Cardiac muscle cell (in vitro differentiated cells and primary cell): ENCODE measurements at places on chromosomes 16 and 17. TPM values are rescaled to one million over a fixed set of nuclear protein-coding genes. Genes with fewer than 3 reads are reported as not detected.

Gene SPIRE2
- 4.1 and 7.8 TPM in 2 replicates for total RNA-seq

GRCh38 chr17:76265624-76266243 lies 586 bp downstream of the UBALD2 start:
- DNase-seq: peak; percentile 68

DNA sequence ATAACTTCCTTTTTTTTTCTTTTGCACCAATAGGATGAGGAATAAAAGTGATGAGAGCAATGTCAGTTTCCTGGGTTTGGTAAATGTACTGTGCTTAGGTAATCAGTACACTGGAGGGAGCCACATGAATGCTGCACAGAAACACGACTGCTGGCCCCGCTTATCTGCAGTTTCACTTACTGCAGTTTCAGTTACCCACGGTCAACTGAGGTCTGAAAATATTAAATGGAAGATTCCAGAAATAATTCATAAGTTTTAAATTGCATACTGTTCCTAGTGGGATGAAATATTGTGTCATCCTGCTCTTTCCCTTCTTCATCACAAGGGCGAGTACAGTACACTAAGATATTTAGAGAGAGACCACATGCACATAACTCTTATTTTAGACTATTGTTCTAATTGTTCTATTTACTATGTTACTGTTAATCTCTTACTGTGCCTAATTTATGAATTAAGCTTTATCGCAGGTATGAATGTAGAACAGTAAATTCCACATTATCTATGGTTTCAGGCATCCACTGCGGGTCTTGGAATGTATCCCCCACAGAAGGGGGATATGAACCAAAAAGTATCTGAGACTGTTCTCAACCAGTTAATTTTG lies 6.4 kb upstream of the LGALS3BP start:
- DNase-seq: no peak

- no peak for DNase-seq
These were observed 29.3 kb downstream of the STH start for GRCh38 chr17:46028374-46028773.

DNA sequence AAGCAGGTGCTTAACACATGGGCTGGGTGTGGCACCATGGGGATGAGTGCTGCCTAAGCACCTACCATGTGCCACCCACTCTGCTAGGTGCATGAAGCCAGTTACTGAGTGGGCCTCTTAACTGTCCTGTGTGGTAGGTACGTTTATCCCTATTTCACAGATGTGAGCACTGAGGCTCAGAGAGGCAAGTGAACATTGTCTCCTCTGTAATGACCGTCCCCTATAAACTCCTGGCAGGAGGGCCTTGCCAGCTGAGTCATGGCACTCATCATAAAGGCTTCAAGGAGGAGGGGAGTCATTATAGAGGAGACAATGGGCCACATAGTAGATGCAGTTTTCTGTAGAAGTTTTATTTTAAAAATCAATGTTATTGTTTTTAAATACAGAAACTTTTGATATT lies 79.1 kb downstream of the RAB11FIP4 start:
- no peak for DNase-seq

Gene CCDC40
- 8.0 and 11.3 TPM in 2 replicates for total RNA-seq
